ENCODE measurements at places on chromosomes 4 and X.

DNA sequence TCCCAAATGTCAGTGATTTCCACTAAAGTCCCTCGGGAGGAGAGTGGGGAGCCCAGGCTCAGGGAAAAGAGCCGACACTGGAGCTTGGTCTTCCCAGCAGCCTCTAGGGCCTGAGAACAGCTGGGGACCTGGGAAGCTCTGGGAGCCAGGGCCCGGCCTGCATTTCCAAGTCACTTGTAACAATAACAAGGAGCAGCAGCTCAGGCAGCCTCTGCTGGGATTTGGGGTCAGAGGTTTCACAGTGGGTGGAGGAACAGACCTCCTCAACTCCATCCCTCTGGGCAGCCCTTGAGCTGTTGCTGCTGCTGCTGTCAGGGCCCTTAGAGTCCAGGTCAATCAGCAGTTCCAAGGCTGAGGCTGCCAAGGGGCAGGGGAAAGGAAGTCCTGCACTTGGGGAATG lies 11.1 kb downstream of the STARD8 start:
- DNase-seq: no peak

GRCh38 chr4:25837107-25837506 lies 25.7 kb downstream of the SEL1L3 start:
- DNase-seq: no peak

DNA sequence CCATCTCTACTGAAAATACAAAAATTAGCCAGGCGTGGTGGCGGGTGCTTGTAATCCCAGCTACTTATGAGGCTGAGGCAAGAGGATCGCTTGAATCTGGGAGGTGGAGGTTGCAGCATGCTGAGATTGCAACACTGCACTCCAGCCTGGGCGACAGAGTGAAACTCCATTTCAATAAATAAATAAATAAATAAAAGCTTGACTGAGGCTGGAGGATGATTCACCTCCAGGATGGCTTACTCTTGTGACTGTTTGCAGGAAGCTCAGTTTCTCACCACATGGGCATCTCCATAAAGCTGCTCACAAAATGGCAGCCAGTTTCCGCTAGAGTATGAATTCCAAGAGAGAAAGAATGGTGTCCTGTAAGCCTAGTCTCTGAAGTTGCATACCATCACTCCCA lies 191.7 kb upstream of the EDNRA start:
- DNase-seq: no peak

GRCh38 chrX:129787336-129788055 lies 7.7 kb downstream of the SASH3 start:
- no peak for DNase-seq

GRCh38 chr4:175435381-175435783 lies 376.7 kb downstream of the GPM6A start:
- no peak for DNase-seq

GRCh38 chr4:53963781-53964180 lies 100.6 kb downstream of the CHIC2 start:
- DNase-seq: no peak
